ENCODE measurements at places on chromosomes 12 and 14.

- DNase-seq: no peak
Observed at GRCh38 chr14:104636131-104636530, 31.6 kb upstream of the TMEM179 start.

- peak; percentile 76 for DNase-seq
Observed at GRCh38 chr14:75648066-75648838, 12.4 kb downstream of the ERG28 start.

- DNase-seq: no peak
Observed at GRCh38 chr12:99611117-99611516, 36.4 kb upstream of the GARIN6 start.

DNA sequence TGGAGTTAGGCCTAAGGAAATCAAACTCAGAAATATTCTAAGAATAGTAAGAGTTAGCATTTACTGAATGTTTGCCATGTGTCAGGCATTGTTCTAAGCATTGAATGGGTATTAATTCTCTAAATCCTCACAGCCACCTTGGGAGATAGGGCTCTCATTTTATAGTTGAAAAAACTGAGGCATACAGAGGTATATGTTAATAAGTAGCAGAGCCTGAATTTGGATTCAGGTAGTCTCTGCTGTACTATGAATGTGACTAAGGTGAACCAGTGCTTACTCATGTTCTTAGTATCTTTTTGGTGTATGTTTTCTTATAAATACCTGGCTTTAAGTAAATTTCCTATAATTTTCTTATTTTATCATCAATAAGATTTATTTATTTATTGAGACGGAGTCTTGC, 8.1 kb downstream of the ARF6 start:
- DNase-seq: no peak

DNA sequence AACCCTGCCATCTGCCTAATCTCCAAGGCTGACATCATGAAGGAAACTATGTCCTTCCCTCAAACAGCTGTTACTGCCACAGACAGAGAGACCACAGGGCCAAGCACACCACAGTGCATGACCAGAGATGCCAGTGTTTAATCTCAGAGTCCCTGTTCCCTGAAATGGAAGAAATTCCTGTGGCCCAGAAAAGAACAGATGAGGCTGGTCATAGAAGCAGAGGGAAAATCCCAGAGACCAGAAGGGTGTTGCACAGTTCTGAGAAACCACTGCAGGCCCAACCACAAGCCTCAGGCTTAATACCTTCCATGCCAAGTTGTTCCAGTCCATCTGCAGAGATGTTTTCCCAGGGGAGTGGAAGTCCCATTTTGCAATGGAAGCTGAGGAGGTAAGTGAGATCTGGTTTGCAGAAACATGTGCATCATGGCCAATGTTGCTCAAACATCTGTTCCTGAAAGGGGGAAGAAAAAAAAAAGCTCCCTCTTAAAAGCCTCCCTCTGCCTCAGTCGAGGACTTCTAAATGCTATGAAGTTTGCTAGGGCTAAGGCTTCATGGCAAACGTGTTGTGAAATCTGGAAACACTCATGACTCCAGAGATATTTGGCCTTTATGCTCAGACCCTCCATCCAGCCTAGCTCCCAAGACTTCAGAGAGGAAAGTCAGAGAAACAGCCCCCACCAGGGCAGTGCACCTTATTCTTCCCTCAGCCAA, 98.6 kb downstream of the SCARB1 start:
- DNase-seq: peak; percentile 79

DNA sequence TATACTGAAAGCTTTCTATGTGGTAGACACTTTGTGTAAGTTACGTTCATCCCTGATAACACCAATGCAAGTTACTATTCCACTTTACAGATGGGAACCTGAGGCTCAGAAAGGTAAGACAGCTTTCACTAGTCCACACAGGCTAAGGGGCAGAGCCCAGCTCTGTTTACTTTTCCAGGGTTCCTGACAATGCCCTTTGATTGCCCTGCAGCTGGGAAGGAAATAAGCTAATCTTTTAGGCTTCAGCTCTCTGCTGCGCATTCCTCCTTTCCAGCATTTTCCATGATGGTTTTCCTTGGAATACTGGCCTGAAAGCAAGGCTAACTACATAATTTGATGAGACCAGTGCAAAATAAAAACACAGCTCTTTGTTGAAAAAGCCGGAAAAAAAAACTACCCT, 185.7 kb upstream of the BTG1 start:
- no peak for DNase-seq

GRCh38 chr12:86772696-86773095, 516.5 kb upstream of the MGAT4C start:
- DNase-seq: no peak

DNA sequence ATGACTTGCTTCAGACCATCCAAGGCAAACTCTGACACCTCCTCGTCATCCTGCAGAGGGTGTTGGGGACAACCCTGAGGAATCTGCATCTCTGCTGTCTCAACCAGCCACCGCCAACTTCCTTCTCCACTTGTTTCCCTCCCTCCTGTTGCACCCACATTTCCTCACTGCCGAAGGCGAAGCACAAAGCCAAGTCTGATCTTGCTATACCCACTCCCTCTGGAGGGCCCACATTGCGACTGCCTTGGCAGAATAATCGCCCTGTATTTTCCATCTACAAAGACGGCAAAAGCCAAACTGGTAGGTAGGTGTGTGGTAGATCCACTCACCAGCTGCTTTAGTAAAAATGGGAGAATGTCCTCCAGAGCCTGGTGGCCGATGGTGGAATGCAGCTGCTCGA, 21.8 kb upstream of the RAB35 start:
- DNase-seq: no peak

DNA sequence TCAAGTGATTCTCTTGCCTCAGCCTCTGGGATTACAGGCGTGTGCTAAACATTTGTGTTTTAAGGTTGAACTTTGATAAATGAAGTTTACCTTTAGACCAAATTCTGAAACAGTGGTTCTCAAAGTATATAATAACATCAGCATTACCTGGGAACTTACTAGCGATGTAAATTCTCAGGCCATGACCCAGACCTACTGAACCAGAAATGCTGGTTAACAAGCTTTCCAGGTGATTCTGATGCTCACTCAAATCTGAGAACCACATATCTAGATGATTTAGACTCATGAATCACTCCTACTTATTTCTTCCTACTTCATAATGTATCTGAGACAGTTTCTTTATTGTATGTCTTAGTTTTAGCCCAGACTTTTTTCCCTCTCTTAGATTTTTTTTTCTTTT, 43.6 kb downstream of the RAD51B start:
- no peak for DNase-seq

All from muscle of back (tissue), 13 donors.